SK-N-SH (cell line): ENCODE measurements at places on chromosomes 3 and 15. TPM values are rescaled to one million over a fixed set of nuclear protein-coding genes. Genes with fewer than 3 reads are reported as not detected.

DNA sequence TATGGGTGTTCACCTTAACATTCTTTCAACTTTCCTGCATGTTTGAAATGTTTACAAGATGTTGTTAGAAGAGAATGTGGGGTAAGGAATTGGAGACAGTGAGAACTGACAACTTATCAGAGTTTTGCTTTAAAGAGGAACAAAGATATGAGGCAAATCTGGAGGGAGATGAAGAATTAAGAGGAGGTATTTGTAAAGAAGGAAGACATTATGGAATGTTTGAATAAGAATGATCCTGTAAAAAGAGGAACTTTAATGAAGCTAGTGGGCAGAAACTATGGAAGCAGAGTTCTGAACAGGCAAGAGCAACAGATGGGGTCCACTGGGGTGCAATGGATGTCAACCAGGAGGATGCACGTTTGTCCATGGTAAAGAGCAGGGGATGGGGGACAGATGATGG, 27.7 kb downstream of the PLD1 start:
- H3K27ac ChIP-seq, result no peak overlapping the region
- no peaks in the 10 kb centered on the region for H3K4me1 ChIP-seq
- DNase-seq, result no peak
- H3K36me3 ChIP-seq, result no peaks in the 10 kb centered on the region
- no peak overlapping the region for H3K4me3 ChIP-seq

DNA sequence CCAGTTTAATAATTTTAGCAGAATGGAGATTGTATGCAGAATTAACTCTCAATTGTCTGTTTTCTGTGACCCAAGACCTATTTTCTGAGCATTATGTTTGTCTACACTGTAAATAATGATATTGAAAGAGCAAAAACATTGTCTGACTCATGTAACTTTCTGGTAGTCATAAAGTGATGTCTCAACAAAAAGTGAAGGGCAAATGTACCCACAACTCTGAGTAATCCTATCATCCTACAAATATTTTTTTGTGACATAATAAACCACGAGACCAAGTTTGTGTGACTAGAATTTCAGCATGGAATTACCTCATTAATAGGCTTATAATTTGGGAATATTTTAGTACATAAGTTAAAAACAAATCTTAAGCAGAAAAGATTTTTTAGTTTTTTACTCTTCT, 15.4 kb upstream of the ABHD10 start:
- DNase-seq, result no peak
- no peak overlapping the region for H3K27ac ChIP-seq
- peaks cover 63% of the 10 kb centered on the region for H3K36me3 ChIP-seq
- H3K4me1 ChIP-seq, result peaks cover 7% of the 10 kb centered on the region; the same call in 1 of the 2 replicates
- H3K4me3 ChIP-seq, result no peak overlapping the region
- H3K27me3 ChIP-seq, result no peaks in the 10 kb centered on the region

The BNC1 gene
- not detected in 2 replicates for polyA plus RNA-seq

GRCh38 chr3:100893590-100893989, 99.6 kb downstream of the ABI3BP start:
- H3K27me3 ChIP-seq, result no peaks in the 10 kb centered on the region
- peak; percentile 15 for DNase-seq
- no peaks in the 10 kb centered on the region for H3K36me3 ChIP-seq
- peaks cover 3% of the 10 kb centered on the region; the same call in 1 of the 2 replicates for H3K4me1 ChIP-seq
- no peak overlapping the region for H3K4me3 ChIP-seq

DNA sequence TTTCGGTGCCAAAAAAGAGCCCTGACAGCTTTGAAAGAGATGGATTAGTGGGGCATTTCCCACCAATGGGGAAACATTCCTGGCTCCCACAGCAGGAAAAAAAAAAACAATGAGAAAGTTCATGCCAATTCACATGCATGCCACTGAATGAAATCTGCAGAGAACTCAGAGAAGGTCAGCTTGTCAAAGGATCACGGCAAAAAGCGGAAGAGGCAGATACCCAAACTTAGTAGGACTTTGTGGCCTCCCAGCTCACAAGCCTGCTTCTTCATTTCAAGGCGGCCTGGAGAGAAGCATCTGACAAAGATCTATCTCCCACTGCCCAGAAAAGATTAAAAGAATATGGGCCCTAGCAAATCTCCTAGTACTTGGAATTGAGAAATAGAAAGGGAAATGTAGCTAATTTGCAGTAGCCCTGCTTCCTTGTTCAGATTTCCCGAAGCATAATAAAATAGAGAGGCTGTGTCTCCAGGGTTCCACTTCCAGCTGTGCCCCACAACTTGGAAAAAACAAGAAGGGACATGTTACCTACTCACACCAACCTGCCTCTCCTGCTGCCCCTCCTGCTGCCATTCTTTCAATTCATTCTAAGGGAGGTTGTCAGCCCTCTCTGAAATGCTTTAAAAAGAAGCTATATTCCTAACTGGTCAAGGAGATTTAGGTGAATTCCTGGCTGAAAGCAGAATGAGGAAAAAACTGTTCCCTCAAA, 170.4 kb downstream of the FHIT start:
- no peak for DNase-seq
- H3K27me3 ChIP-seq, result no peaks in the 10 kb centered on the region
- H3K27ac ChIP-seq, result no peak overlapping the region
- no peaks in the 10 kb centered on the region for H3K36me3 ChIP-seq
- no peaks in the 10 kb centered on the region for H3K4me1 ChIP-seq

DNA sequence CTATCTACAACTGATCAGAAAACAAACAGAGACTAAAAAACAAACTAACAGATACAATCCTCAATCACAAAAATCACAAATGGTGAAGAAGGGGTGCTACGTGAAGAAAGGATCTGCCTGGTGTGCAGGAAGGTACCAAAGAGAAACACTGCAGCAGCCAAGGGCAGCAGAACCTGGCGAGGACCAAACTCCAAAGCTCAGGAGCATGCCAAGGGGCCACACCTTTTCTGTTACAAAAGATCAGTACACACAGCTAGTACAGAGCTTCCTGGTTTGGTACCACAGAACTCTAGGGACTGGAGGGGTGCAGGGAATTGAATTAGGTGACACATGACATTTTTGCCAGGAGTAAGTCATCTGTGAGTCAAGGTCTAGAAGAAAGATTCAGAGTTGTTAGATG, 107.4 kb upstream of the GRM7 start:
- DNase-seq, result no peak
- no peak overlapping the region for H3K4me3 ChIP-seq
- H3K36me3 ChIP-seq, result no peaks in the 10 kb centered on the region
- no peaks in the 10 kb centered on the region for H3K4me1 ChIP-seq
- H3K27me3 ChIP-seq, result no peaks in the 10 kb centered on the region

DNA sequence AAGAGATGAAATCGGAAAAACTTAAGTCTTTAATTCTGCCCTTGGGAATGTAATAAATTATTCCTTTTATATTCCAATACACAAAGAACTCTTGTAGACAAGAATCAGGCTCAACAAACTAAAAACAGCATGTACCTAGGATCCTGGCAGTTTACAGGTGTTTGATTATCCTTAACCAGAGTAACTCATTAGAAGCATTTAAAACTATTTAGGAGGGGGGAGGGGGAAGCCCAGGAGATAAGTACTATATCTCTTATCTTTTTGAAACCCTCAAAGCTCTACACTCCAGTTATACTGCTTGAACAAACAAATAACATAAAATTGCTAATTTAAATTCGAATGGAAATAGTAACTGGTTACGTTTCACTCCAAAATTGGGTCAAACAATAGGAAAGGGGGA, 1.9 kb downstream of the CNBP start:
- peak overlapping the region; percentile 87 for H3K4me3 ChIP-seq
- H3K4me1 ChIP-seq, result peaks cover 6% of the 10 kb centered on the region
- peak overlapping the region; percentile 92 for H3K27ac ChIP-seq
- peaks cover 26% of the 10 kb centered on the region for H3K36me3 ChIP-seq

The GFM1 gene
- 25.2 and 31.7 TPM in 2 replicates for polyA plus RNA-seq

DNA sequence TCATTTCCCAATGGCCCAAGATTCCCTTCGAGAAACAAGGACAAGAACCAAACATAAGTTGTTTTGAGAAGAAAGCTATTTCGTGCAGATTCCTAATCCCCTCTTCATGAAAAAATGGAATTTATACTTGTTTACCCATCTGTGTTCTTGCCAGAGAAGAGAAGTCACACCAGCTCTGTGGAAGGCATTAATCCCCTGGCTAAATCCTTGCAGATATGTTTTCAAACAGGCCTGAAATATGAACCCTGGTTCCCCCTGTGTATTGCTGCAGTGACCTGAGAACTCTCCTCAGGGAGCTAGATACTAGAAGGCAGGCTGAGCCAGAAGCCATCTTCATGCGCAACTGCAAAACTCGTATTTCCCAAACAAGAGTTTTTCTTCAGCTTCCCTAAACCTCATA, 337.7 kb downstream of the NEK10 start:
- no peak for DNase-seq
- no peaks in the 10 kb centered on the region for H3K27me3 ChIP-seq
- H3K27ac ChIP-seq, result no peak overlapping the region
- no peaks in the 10 kb centered on the region for H3K36me3 ChIP-seq
- H3K4me3 ChIP-seq, result no peak overlapping the region

DNA sequence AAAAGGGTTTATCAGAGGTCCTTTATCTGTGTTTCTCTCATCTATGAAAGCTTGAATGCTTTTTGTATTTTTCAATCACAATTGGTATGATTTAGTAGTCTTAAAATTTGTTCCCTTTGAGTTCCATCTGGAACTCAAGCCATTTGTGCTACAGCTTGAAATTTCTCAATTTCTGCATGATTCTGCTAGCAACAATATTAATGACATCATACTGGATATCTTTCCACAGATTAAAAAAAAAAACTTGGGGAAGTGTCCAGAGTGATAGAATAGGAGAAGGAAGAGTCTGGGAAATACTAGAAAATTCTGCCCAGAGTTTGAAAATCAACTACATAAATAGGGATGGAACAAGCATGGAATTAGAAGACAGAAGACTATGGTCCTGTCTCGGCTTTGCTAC, 9.3 kb upstream of the FBN1 start:
- H3K4me1 ChIP-seq, result no peaks in the 10 kb centered on the region
- no peaks in the 10 kb centered on the region for H3K36me3 ChIP-seq
- H3K4me3 ChIP-seq, result no peak overlapping the region
- DNase-seq, result no peak
- no peaks in the 10 kb centered on the region for H3K27me3 ChIP-seq
- H3K27ac ChIP-seq, result no peak overlapping the region

GRCh38 chr3:136690599-136690998, 61.6 kb downstream of the STAG1 start:
- DNase-seq, result no peak
- peaks cover 4% of the 10 kb centered on the region for H3K36me3 ChIP-seq
- H3K27me3 ChIP-seq, result no peaks in the 10 kb centered on the region
- H3K4me3 ChIP-seq, result no peak overlapping the region
- H3K27ac ChIP-seq, result no peak overlapping the region
- no peaks in the 10 kb centered on the region; the same call in 1 of the 2 replicates for H3K4me1 ChIP-seq

DNA sequence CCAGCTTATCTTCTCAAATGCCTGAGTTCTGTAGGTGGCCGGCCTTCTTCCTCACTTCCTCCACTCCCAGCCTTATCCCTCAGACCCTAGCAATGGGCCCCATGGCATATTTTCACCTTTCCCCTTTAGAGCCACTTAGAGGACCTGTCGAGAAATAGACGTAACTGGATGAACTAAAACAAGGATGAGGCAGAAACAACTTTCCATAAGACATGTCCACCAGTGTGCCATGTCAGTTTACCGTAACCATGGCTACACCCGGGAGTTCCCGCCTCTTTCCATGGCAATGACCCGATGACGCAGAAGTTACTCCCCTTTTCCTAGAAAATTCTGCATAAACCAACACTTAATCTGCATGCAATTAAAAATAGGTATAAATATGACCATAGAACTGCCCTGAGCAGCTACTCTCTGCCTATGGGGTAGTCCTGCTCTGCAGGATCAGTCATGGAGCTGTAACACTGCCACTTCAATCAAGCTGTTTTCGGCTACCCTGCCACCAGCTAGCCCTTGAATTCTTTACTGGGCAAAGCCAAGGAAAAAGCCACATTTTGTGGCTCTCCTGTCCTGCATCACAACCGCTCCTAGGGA, 55.1 kb upstream of the ZBTB38 start:
- no peak overlapping the region for H3K4me3 ChIP-seq
- H3K4me1 ChIP-seq, result no peaks in the 10 kb centered on the region
- H3K36me3 ChIP-seq, result no peaks in the 10 kb centered on the region
- no peak overlapping the region for H3K27ac ChIP-seq

DNA sequence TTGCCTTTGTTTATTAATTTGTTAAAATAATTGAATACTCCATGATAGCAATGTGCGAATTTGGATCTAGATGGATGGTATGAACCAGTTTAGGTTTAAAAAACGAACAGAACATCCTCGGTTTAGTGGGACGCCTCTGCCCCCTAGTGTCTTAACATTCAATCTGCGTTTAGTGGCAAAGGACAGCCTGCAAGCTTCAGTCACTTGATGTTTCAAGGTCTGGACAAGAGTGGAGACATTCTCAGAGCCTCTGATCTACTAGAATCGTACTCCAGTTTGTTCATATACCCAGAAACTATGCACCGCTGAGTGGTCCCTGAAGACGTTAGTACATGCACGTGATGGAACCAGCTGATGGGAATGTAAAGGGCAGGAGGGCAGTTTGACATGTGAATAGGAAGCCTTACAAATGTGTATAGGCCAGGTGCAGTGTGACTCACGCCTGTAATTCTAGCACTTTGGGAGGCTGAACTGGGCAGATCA, 17.8 kb upstream of the ATP13A4 start:
- peak overlapping the region; percentile 14; the same call in 1 of the 2 replicates for H3K4me3 ChIP-seq
- 0 out of 2 replicates have a peak, but pooled peaks cover 6% of the 10 kb centered on the region for H3K27me3 ChIP-seq
- peak; percentile 61 for DNase-seq
- H3K36me3 ChIP-seq, result no peaks in the 10 kb centered on the region
- H3K27ac ChIP-seq, result no peak overlapping the region
- no peaks in the 10 kb centered on the region for H3K4me1 ChIP-seq

GRCh38 chr3:58858126-58858525, 191.6 kb upstream of the FAM3D start:
- no peak for DNase-seq
- no peaks in the 10 kb centered on the region for H3K27me3 ChIP-seq
- no peaks in the 10 kb centered on the region for H3K36me3 ChIP-seq
- H3K27ac ChIP-seq, result no peak overlapping the region
- H3K4me3 ChIP-seq, result no peak overlapping the region
- no peaks in the 10 kb centered on the region for H3K4me1 ChIP-seq

The DZIP3 gene
- polyA plus RNA-seq, result 6.3 and 9.2 TPM in 2 replicates

The TGM4 gene
- polyA plus RNA-seq, result 0.12 and 0.13 TPM in 2 replicates

The GATA2 gene
- polyA plus RNA-seq, result 5.5 and 6.8 TPM in 2 replicates

The EPB42 gene
- polyA plus RNA-seq, result not detected in 2 replicates

- H3K36me3 ChIP-seq, result no peaks in the 10 kb centered on the region
- peak overlapping the region; percentile 84; the same call in 1 of the 2 replicates for H3K27ac ChIP-seq
- H3K4me1 ChIP-seq, result no peaks in the 10 kb centered on the region; the same call in 1 of the 2 replicates
Measured at GRCh38 chr3:146969356-146969755, 364.2 kb upstream of the PLSCR5 start.

DNA sequence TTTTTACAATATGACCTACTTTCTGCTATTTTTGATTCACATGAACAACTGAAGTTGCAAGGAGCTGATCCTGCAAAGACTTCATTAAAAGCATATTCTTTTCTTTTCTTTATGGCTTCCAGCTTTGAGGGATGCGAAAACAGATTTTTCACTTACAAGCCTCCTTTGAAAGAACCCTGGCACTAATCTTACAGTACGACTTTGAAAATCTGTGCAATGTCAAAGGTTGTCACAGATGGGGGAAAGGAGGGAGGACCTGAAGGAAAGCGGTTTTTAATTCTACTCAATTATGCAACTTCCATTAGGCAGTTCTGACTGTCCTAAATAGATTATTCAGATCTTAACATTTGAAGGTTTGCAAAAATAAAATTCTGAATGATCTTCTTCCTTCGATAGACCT, 130.5 kb downstream of the TNIK start:
- DNase-seq, result no peak
- H3K27ac ChIP-seq, result no peak overlapping the region; the same call in 1 of the 2 replicates
- H3K27me3 ChIP-seq, result no peaks in the 10 kb centered on the region
- H3K4me1 ChIP-seq, result no peaks in the 10 kb centered on the region; the same call in none of the 2 replicates

The ITPKA gene
- 1.0 and 2.2 TPM in 2 replicates for polyA plus RNA-seq

- H3K4me1 ChIP-seq, result no peaks in the 10 kb centered on the region
- DNase-seq, result no peak
- no peaks in the 10 kb centered on the region for H3K36me3 ChIP-seq
- no peaks in the 10 kb centered on the region; the same call in 1 of the 2 replicates for H3K27me3 ChIP-seq
- no peak within 1 kb of the TSS for H3K4me3 ChIP-seq
Measured at GRCh38 chr3:114178770-114179368, at the start of gene DRD3. DRD3 (minus strand) TSS chr3:114179052; CDS start chr3:114171992, 7,060 bp downstream.
